ENCODE measurements at places on chromosomes 11 and 22.

DNA sequence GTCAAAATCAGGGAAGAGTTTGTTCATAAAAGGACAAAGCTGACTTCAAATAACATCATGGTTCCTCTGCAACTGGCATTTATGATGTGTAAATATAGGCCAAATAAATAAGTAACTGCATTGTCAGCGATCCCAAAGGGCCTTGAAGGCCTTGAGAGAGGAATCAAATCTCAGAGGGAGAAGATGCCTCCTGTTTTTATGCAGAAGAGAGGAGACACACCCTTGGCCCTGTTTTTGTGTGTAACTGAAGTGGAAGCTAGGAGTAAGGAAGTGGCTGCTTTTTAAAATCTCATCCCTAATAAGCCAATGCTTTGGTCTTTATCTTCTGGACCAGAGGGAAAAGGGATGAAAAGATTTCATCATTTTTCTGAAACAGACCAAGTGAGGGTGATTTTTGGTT lies 15.7 kb upstream of the SCN3B start:
- no peak for DNase-seq

GRCh38 chr22:22855617-22856308 lies 31.9 kb upstream of the IGLL5 start:
- peak; percentile 21 for DNase-seq

GRCh38 chr22:46770151-46770641 lies 7.7 kb downstream of the TBC1D22A start:
- DNase-seq: no peak

DNA sequence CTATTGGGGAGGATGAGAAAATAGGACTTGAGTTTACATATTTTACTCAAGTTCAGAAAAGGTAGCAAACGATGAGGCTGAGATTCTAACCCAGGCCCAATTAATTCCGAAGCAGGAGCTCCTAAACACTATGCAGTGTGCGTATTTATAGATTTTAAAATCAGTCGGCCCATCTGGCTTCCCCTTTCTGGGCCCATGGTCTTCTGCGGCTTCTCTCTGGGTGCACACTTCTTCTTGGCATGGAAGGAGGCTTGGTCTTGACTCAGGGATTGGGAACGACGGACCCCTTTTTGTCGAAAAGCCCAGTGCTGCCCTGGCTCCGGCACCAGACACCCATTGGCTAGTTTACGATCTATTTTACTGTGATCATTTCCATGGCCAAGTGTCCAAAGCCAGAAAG lies 1433.8 kb downstream of the BRD1 start:
- DNase-seq: no peak

- DNase-seq: no peak
Measured at GRCh38 chr11:102840018-102840417, 3.4 kb downstream of the MMP3 start.

DNA sequence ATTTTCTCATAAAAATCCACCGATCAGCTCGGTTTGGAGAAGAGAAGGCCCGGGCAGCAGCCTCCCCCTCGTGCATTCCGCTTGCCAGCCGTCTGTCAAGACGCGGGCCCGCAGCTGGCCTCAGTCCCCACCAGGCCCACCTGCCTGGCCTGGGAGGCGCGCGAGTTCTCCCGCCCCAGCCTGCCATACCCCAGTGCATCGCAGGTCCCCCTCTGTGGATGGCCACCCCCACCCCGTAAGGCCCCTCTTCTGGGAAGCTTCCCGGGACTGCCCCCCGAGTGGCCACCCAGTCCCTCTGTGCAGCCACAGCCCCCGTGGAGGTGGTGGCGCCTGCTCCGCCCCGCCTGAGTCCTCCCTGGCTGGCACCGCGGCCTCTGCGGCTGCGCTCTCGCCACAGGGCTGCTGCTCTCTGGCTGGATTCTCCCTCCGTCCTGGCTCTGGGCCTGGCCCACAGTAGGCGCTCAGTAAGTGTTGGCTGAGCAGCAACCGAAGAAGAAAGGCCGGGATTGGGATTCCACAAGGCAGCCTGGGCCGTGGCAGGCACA lies 74.0 kb upstream of the TCF20 start:
- no peak for DNase-seq

- DNase-seq: no peak
Measured at GRCh38 chr11:130159657-130160497, at the start of gene ST14. ST14 (plus strand) TSS chr11:130159782; CDS start chr11:130159980, 198 bp downstream.

DNA sequence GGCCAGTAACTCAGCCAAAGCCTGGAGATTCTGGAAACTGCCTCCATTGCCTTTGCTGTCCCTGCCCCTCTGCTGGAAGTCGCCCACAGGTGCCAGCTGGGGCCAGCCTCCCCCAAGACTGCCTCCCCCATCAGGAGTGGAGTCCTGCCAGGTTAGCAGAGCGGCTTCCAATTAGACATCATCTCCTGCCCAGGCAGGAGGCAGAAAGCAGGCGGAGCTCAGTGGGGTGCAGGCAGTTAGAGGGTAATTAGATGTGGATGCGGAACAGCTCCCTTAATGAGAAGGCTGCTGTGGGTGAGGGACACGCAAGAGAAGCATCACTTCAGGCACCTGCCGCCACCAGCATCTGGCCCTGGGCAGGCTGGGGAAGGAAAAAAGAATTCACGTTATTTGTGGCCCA lies 90.9 kb upstream of the TP53I11 start:
- no peak for DNase-seq

- DNase-seq: no peak
Measured at GRCh38 chr22:39997939-39998726, 3.4 kb downstream of the FAM83F start.

GRCh38 chr11:41301023-41301422 lies 158.4 kb downstream of the LRRC4C start:
- no peak for DNase-seq

- no peak for DNase-seq
Measured at GRCh38 chr11:127059750-127060149, 59.2 kb upstream of the KIRREL3 start.

DNA sequence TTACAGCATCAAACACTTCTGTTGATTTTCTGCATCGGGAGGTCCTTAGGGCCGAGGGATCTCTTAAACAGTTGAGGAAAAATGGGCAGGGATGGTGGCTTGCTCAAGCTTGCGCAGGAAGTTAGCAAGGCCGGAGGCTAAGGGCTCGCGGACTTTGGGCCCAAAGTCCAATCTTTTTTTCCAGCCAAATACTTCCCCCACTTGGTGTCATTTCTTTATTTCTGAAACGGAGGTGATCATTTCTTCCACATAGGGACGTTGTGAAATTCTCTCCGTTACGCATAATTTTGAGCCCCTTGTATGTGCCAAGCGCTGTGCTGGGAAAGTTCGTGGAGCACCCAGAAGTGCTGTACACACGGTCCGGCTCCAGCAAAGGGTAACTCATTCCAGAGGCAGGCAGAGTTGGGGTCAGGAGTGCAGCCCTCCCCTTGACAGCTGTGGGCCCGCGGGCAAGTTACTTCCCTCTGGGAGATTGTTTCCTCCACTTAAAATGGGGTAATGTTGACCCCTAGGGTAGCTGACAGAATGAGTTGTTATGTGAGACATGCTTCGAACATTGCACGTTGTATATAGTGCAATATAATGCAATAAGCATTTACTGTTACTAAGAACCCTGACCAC lies 809 bp downstream of the MIEF1 start:
- DNase-seq: no peak

DNA sequence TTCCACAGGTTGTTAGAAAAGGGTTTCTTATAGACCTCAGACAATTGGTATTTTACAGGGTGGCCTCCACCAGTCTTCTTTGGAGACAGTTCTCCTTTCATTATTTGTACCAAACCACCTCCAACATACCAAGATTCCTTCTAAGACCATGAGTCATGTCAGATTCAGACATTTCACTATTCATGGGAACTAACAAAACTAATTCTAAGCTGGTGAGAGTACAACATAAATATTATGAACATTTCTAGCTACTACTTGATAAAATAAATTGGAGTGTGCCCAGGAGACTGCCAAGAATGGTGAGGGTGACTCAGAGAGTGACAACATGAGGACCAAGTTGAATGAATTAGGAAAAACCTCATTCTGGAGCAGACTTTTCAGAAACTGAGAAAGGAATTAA lies 494.6 kb upstream of the LRRC4C start:
- no peak for DNase-seq

GRCh38 chr11:28463826-28464225 lies 355.6 kb downstream of the METTL15 start:
- no peak for DNase-seq
